Esophagus mucosa (tissue), 1 donor: ENCODE measurements at places on chromosomes 1 and 21. TPM values are rescaled to one million over a fixed set of nuclear protein-coding genes. Genes with fewer than 3 reads are reported as not detected.

AMY1A gene
- total RNA-seq = not detected

RSPO1 gene
- 0.20 TPM for total RNA-seq

TEKT2 gene
- total RNA-seq = not detected

VSIG8 gene
- total RNA-seq = 1.2 TPM

ACAP3 gene
- total RNA-seq = 35.3 TPM

PHGDH gene
- total RNA-seq = 108 TPM

KRTAP11-1 gene
- not detected for total RNA-seq

FAM229A gene
- total RNA-seq = 2.3 TPM

CFHR3 gene
- total RNA-seq = 0.36 TPM

DDOST gene
- total RNA-seq = 134 TPM

PM20D1 gene
- total RNA-seq = not detected

CLCA1 gene
- total RNA-seq = 0.08 TPM

DPT gene
- 0.56 TPM for total RNA-seq

F3 gene
- total RNA-seq = 18.4 TPM

WNT9A gene
- 3.1 TPM for total RNA-seq

TPTE gene
- not detected for total RNA-seq

PCSK9 gene
- total RNA-seq = 18.3 TPM

MFAP2 gene
- 5.3 TPM for total RNA-seq

OR10Z1 gene
- total RNA-seq = not detected

SLC16A1 gene
- total RNA-seq = 54.8 TPM

CYP4Z1 gene
- 0.72 TPM for total RNA-seq

CLCA2 gene
- total RNA-seq = 357 TPM

DIO1 gene
- not detected for total RNA-seq

COPA gene
- total RNA-seq = 93.9 TPM

MX1 gene
- total RNA-seq = 36.9 TPM

ADAMTS4 gene
- total RNA-seq = 1.3 TPM

KRTAP19-3 gene
- total RNA-seq = not detected

HPCAL4 gene
- not detected for total RNA-seq

CFHR1 gene
- total RNA-seq = 0.60 TPM

CD34 gene
- 4.3 TPM for total RNA-seq

BARHL2 gene
- not detected for total RNA-seq

KCNE2 gene
- not detected for total RNA-seq

C4BPA gene
- total RNA-seq = 0.24 TPM

BLZF1 gene
- total RNA-seq = 28.9 TPM

PLEKHG5 gene
- 24.4 TPM for total RNA-seq

HES3 gene
- not detected for total RNA-seq

ASAP3 gene
- 31.5 TPM for total RNA-seq

CHI3L1 gene
- 20.5 TPM for total RNA-seq

MIXL1 gene
- not detected for total RNA-seq

DCST2 gene
- total RNA-seq = 1.3 TPM

C1orf122 gene
- 46.7 TPM for total RNA-seq

ANGPTL3 gene
- total RNA-seq = not detected

KRTAP6-3 gene
- not detected for total RNA-seq

PIGM gene
- total RNA-seq = 3.3 TPM
